ENCODE measurements at places on chromosomes 2 and 18.

GRCh38 chr18:59359576-59359952, 499 bp upstream of the LMAN1 start:
- no peak for DNase-seq

GRCh38 chr2:124609667-124610066, 584.6 kb downstream of the CNTNAP5 start:
- no peak for DNase-seq

DNA sequence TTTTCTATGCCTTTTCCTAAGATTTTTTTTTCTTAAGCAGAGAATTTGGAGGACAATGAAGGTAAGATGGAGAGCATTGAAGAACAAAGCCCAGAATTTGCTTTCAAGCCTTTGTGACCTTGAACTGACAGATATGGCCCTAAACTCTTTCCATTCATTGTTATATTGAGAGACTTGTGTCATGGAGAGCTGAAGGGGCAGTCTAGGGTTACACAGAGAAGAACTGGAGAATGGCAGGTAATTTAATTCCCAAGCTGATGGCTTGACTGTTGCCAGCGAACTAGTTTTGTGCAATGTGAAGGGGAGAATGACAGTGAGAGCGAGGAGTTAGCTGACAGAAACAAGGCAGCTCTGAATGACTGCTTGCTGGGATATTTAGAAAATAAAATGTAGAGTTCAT, 1344.2 kb downstream of the LRP1B start:
- DNase-seq: no peak

DNA sequence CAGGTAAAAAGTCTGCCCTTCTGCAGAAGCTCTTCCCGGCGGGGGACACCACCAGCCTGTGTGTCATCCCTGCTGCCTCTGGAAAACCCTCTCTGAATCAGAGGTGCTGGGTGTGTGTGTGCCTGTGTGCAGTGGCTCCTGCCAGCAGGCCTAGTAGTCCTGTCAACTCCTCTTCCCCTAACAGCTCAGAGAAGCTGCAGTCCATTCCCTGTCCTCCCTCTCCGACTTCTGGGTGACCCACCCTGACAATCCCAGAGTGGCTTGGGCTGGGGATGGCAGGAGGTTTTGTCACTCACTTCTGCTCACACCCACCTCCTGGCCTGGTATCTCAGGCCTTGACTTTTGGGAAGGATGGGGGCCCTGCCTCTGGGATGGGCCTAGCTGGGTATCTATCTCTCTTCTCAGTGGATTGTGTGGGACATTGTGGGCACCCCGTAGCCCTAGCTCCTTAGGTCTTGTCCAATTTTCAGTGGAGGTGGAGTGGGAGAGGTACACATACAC, 2.3 kb downstream of the WNT10A start:
- no peak for DNase-seq

- no peak for DNase-seq
These were observed 143.0 kb downstream of the NUP35 start for GRCh38 chr2:183267148-183267827.

GRCh38 chr2:23662941-23663920, 263.7 kb downstream of the ATAD2B start:
- DNase-seq: no peak

GRCh38 chr2:72847534-72848315, 21.9 kb upstream of the EXOC6B start:
- DNase-seq: no peak

DNA sequence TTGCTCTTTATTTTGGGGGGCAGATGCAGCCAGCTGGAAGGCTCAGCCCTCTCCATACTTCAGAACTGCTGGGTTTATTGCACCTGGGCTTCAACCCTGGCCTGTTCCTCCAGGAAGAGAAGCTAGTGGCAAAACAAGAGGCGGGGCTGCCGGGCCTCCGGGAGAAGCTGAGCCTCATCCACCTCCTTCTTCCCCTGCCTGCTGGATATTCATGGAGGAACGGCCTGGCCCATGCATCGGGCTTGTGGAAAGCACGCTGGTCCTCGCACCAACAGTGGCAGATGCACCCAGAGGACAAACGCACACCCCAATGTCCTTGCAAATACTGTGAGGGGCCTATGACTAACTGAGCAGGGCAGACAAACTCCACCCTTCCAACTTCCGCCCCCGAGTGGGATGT, 30.6 kb downstream of the FAM178B start:
- no peak for DNase-seq

GRCh38 chr2:63696496-63696895, 107.7 kb downstream of the MDH1 start:
- no peak for DNase-seq

- DNase-seq: no peak
These were observed 175.0 kb downstream of the FMNL2 start for GRCh38 chr2:152509772-152510491.

DNA sequence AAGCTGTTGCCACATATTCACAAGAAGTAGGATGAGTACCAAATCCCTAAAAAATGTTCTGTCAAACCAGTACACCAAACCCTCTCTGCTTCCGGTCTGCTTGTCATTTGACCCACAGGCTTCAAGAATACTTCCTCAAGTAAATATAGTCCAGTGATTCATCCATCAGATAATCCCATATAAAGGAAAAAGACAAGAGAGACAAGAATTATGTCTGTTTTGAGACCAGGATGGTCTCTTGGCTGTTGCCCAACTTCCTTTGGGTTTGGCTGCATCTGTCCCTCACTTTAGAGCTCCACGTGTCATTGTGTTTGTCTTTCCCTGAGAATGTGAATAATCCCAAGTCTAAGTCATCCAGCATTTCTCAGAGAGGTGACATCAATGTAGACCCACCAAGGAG, 91.5 kb upstream of the NRP2 start:
- DNase-seq: no peak

GRCh38 chr18:3148930-3149535, 70.7 kb downstream of the MYOM1 start:
- DNase-seq: no peak

GRCh38 chr2:174166261-174166660, 82.1 kb downstream of the OLA1 start:
- no peak for DNase-seq

DNA sequence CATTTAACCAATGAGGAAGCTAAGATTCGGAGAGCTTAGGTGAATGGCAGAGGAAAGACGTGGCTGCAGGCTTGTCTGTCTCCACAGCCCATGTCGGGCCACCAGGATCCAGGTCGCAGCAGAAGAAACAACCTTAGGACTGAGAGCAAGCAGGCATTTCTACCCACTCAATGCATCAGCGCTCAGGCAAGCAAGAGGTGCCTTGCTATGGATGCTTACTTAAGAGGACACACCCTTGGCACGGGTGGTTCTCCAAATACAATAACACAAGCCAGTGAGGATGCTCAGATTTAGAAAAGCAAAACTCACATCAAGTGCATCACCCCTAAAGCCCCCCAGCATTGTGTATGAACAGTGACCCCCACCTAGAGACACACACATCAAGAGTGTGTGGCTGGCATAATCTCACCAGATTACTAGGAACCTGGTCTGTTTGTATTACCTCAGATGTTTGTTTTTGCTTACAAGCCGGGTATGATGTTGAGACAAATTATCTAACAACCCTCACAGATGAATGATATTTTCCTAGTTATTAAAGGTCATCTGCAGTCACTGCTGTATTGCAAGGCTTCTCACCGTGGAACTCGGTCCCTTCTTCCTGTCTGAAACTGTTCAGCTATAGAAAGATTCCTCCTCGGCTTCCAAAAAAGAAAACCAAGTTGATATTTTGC, 34.2 kb upstream of the NPAS2 start:
- DNase-seq: peak; percentile 67

GRCh38 chr18:57754577-57755338, 48.4 kb downstream of the ATP8B1 start:
- DNase-seq: no peak

- DNase-seq: no peak
These were observed 538.0 kb downstream of the TMX3 start for GRCh38 chr18:68176901-68177300.

DNA sequence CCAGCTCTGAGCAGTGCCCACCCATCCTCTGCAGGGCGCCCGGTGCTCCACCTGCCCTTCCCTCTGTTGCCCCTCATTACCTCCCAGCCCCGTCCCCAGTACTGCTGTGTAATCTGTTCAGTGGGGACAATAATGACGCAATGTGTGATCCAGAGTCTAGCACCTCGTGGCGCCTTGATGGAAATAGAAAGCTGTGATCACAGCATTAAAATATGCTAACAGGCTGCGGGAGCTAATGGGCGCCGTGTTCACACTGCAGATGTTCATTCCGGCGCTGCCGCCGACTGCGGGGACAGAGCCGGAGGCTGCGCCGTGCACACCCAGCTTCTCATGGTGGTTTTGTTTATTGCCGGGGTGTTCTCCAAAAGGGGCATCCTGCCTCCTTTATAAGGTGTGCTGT, 235.2 kb downstream of the LDLRAD4 start:
- DNase-seq: no peak

DNA sequence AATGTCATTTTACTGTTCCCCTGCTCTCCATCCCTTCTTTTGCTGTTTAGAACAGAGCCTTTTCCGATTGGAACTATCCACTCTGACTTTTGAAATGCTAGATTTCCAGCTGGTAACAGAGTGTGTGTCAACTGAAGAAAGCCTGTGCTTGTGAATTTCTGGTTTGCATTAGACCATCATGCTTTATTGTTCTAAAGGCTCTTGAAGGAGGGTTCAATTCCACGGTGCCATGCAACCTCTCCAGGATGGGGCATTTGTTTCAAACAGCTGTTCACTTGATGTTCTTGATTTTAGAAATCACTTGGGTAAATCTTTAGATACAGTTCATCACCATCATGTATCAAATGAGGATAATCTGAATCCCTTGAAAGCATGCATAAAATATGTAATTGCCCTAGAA, 156.7 kb downstream of the QPCT start:
- DNase-seq: no peak

- no peak for DNase-seq
These were observed 54.4 kb downstream of the STK39 start for GRCh38 chr2:168192839-168193616.

DNA sequence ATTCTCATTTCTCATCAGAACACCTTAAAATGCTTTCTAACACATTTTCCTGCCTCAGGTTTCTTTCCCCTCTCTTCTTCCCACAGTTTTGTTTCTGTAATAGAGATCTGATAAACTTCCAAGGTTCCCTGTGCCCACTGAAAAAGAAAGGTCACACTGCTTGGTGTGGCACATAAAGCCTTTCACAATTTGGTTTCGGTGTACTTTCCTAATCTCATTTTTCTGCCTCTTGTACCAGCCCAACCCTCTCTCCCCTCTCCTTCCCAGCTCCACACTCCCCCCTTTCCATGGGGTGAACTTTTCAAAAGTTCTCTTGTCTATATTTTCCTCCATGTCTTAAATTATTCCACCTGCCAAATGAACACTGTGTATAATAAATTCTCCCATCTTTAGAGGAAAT, 7.2 kb downstream of the EIF2AK3 start:
- DNase-seq: no peak

DNA sequence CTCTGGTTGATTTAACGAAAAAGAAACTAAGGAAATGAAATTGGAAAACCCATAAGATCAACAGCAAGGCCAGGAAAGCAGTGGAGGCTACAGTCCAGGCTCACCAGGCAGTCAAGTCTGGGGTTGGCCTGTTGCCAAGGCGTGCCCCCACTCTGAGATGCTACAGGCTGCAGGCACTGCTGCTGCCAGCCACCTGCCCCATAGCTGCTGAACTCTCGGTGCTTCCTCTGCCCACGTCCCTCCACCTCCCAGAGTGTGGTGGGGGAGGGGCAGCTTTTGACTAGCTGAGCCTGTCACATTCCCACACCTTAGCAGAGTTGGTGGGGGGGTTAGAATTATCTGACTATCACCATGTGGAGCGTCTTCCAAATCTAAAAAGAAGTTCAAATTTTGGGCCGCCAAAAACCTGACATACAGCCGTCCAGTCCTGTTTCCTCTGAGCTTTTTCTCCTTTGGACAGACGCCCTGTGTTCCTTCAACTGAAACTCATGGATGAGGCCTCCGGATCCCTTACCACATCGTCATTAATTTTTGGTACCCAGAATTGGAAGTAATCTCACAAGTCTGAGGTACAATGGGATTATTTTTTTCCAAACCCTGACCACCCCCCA, 3.9 kb upstream of the SH3RF3 start:
- DNase-seq: no peak

DNA sequence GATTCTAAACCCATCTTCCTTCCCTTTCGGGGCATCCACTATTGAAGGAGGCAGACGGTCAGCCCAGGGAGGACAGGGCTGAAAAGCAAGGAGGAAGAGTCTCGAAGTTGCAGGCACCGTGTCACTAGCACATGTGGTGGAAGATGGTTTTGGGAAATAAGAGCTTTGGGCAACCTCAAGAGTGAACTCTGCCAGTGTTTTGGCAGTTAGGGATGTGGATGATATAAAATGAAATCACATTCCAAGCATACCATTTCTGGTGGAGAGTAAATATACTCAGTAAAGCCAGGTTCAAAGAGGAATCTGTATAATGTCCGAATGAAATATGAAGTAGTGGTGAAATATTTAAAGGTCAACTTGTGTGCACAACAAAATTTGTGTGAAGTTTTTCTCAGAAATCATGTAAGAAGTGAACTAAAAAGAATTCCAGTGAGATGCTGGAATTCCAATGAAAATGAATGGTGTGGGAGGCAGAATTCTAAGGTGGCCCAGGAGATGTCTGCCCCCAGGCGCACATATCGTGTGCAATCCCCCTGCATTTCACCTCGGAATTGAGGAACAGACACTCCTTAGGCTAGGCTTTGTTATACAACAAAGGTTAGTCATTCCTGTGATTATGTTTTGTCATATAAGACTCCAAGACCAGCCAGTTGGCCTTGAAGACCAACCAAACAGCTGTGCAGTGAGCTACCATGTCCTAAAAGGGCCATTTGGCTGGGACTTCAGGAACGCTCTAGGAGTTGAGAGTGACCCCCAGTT, 147.1 kb downstream of the SH3BP4 start:
- DNase-seq: no peak

DNA sequence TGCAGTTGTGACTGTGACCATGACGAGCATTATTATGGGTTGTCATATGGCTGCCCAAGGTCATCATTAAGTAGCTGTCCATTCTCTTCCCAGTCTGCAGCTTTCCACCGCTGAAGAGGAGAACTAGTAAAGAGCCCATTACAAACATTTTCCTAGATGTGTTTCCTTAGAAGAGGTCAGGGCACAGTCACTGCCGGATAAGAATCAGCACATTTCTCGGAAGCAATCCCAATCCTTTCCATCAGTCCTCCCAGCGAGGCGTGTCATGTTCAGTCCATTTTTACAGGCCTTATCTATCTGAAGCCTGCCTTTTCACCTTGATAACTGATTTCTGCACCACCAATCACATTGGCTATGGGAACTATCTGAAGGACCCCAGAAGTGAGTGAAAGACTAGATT, 319.9 kb upstream of the SLC14A2 start:
- no peak for DNase-seq

DNA sequence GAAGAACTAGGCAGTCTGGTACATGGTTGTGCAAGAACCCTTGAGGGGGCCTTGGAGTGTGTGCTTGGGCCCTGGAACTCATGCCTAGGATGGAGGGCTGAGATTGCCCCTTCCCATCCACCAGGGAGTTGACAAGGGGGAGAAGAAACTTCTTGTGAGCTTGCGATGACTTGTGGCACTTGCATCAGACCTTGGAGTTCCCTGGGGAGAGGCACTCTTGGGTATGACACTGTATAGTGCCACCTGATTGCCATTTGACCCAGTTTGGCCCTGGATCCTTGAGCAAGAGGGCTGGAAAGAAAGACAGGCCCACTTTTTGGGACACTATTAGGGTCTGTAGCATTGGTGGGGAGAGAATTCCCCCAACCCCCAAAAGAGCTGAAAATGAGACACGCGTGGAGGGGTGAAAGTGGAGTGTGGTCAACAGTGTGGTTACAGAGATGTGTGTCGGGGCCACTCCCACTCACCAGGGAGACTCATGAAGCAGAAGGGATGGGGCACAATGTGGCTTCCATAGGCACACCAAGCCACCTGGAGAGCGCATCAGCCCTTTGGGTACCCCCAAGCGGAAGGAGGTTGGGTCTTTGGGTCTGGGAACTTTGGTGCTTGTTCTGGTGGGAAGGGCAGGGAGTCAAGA, 101.3 kb downstream of the MSH2 start:
- no peak for DNase-seq
